Thoracic aorta (tissue), 2 donors: ENCODE measurements at places on chromosomes 5 and 9.
A peak's percentile ranks its signal among the peaks of the same experiment; 100 is the strongest.

GRCh38 chr5:102289251-102289899 lies 6.7 kb downstream of the SLCO4C1 start:
- no peak for DNase-seq

GRCh38 chr9:92385953-92386352 lies 18.4 kb downstream of the OGN start:
- no peak for DNase-seq

DNA sequence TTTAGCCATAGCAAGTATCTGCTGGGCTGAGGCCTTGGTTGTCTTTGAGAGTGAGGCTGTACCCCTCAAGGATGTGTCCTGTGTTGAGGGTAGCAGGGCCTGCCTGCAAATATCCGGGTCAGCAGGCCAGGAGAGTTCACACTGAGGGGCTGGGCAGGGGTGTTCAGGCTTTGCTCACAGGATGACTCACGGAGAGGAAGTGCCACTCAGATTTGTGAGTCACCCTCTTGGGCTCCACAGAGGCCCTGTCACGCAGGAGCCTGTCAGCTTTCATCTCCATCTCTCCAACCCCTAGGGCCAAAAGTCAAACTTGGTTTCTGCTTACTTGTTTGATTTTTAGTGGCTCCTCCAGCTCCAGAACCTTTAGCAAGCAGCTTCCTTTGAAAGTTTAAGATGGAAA lies 211.5 kb downstream of the SEC61B start:
- DNase-seq, result peak; percentile 12

DNA sequence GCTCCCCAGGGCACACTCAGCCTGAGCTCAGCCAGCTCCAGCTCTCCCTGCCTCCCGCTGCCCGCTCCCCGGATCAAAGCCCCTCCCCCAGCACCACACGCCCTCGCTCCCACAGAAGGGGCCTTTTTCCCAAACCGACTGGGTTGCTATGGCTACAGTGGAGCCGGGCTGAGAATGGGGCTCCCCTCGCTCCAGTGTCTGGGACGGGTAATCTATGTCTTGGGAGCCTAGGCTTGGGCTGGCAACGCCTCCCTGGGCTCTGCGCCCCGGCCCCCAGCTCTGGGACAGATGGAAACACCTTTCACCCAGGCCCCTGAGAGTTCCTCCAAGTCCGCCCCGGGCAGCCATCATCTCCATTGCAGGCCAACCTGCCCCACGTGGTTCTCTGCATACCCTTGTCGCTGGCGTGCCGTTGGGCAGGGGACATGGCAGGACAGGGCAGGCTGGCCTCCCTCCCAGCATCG lies 29.6 kb downstream of the NOTCH1 start:
- DNase-seq, result no peak

DNA sequence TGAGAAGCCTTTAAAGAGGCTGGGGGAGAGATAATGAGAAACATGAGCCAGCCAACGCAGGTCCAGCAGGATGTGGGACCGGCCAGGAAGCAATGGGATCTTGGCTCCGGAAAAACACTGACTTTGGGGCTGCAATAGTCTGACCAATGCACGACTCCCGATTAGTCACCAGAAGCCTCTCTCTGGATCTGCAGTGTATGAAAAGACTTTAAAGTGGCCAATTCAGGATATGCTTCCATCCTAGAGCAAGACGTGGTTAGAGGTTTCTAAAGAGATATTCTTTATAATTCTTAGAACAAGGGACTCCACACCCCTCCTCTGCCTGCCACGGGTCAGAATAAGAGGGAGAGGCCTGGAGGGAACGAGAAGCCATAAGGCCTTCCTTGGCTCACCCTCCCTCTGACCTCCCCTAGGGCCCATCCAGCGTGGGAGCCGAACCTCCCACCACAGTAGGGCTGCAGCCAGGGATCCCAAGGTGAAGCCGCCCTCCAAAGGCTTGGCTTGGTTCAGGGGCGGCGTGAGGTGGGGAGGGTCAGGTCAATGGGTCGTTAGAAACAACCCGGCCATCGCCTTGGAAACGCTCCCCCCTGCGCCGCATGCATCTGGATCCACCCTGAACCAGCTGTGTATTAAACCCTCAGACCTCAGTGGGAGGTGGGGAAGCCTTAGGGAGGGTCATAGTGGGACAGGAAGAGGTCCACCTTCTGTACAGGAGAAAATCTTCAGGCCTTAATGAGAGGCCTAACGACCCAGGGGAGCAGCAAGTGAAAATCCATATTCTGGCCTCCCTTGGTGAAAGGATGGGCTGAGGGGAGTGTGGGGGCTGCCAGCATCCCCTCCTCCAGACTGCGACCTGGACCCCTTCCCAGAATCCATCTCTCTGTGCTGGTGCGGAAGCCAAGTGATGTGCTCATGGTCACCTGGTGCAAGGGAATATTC lies 11.1 kb downstream of the FGF1 start:
- DNase-seq, result no peak

DNA sequence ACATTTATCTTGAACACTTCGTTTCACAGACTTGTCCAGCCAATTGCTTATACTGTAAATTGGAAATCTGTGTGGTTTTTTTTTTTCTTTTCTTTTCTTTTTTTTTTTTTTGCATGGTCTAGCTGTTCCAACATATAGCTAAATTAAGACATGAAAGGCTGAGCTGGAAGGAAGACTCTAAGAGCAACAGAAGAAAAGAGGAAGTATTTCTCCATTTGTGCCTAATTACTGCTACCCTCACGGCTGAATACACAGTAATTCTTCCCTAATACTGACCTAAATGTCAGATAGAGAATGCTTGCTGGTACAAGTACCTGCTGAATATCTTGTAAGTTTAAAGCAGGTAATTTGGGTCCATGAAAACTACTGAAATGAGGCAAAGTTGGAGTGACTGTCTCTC lies 11.0 kb upstream of the HAPLN1 start:
- DNase-seq, result no peak
